ENCODE measurements at places on chromosomes 1 and 21.

DNA sequence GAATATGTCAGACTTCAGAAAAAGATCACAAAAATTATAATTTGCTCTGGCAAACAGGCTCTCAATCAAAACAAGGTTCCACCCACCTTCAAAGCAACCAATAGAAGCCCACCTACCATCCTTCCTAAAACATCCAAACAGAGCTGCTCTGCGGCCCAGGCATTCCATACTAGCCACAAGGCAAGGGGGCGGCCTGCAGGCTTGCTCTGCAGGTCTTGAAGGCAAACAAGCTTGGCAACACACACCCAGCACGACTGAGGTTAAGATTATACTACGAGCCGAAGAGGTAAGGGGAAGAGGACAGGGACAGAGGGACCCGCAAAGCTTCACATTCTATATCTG lies 207.3 kb downstream of the SLC45A1 start:
- DNase-seq, result no peak

DNA sequence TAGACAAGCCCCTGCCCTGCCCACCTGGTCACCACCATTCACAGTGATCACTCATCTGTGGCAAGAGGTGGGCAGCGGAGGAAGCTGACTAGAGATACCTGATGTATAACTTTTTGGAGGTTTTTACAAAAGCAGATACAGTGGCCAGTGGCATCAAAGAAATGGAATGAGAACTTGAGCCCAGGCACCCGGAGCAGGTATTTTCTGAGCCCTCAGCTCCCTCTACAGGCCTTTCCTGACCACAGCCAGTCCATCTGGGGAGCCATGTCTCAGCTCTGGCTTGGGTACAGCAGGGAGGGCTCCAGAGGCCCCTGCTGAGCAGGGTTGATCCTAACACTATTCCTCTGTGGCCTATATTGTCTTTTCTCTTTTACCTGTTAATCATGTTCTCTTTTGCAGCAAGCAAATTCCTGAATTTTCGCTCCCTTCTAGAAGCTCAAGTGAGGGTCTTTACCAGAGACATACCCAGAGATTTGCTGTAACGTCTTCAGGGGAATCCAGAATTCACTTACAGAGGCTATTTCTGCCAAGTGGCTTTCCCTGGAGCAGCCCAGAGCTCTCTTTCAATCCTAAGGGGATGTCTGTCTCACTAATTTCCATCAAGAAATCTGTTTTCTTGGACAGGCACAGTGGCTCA lies 27.3 kb downstream of the GPR157 start:
- DNase-seq, result peak; percentile 30

- no peak for DNase-seq
These were observed 262.1 kb upstream of the LRRC7 start for GRCh38 chr1:69305621-69306020.

- no peak for DNase-seq
These were observed 120.7 kb upstream of the CSF3R start for GRCh38 chr1:36603461-36603860.

DNA sequence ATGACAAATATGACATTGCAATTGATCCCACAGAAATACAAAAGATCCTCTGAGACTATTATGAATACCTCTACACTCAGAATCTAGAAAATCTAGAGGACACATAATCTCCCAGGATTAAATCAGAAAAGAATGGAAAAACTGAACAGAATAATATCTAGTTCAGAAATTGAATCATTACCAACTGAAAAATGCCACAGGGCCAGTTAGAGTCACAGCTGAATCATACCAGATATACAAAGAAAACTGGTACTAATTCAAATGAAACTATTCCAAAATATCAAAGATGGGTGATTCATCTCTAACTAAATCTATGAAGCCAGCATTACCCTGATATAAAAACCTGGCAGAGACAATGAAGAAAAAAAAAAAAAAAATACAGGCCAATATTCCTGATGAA lies 149.3 kb downstream of the BRINP3 start:
- no peak for DNase-seq

GRCh38 chr1:213997038-213997771 lies 9.4 kb downstream of the PROX1 start:
- DNase-seq, result no peak

DNA sequence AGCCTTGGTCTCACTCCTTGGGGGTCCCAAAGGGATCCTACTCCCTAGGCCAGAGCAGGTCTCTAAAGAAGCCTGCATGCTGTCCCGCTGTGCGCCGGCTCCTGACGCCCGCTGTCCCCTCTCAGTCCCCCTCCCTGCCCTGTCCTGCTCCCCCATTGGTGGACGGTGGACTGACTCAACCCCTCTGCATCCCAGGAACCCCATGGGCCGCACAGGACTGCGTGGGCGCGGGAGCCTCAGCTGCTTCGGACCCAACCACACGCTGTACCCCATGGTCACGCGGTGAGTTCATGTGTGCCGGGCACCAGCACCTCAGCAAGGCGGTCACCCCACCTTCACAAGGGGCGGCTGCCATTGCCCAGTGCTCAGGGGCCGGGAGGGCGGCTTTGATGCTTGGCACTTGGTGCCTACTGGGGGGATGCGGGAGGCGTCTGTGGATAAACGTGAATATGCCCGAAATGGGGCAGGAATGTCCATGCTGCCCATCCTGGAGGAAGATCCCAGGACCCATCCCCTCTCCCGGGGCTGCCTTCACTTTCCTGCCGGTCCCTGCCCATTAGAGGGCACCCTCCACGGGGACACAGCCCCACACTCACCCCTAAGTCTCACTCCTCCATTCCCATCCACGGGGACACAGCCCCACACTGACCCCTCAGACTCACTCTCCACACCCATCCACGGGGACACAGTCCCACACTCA lies 20.2 kb upstream of the LRRC3 start:
- DNase-seq, result no peak

GRCh38 chr1:84569216-84569615 lies 5.0 kb downstream of the CTBS start:
- DNase-seq, result no peak

- no peak for DNase-seq
These were observed 128.9 kb upstream of the ADAR start for GRCh38 chr1:154736841-154737240.

DNA sequence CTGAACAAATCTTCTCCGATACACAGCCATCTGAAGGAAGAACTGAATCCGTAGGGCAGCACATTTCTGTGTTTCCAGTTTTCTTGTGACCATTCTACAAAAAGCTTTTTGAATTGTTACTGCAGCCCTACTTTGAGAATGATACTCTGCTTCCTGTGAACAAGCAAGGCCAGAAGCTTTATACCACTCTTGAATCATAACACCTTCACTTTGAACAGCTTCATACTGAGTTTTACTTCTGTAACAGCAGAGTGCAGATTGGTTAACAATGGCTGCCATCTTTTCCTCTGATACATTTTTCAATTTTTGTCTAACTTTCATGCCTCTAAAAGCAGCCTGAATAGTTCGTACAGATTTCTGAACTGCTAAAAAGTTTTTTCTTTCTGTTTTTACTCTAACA lies 33.6 kb upstream of the F13B start:
- no peak for DNase-seq

GRCh38 chr1:46784666-46785065 lies 14.2 kb upstream of the CYP4B1 start:
- DNase-seq, result no peak

DNA sequence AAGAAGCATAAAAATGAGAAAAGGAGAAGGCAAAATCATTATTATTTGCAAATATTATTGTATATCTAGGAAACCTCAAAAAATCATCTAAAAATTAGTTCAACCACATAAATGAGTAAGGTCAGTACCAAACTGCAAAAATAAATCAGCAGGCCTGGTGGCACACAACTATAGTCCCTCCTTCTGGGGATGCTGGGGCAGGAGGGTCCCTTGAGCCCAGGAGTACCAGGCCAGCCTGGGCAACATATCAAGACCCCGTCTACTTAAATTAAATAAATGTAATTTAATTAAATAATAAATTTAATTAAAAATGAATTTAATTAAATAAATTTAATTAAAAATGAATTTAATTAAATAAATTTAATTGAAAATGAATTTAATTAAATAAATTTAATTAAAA lies 40.3 kb upstream of the TRIM67 start:
- DNase-seq, result no peak

- DNase-seq, result no peak
These were observed 43.5 kb downstream of the CD34 start for GRCh38 chr1:207867136-207868109.

DNA sequence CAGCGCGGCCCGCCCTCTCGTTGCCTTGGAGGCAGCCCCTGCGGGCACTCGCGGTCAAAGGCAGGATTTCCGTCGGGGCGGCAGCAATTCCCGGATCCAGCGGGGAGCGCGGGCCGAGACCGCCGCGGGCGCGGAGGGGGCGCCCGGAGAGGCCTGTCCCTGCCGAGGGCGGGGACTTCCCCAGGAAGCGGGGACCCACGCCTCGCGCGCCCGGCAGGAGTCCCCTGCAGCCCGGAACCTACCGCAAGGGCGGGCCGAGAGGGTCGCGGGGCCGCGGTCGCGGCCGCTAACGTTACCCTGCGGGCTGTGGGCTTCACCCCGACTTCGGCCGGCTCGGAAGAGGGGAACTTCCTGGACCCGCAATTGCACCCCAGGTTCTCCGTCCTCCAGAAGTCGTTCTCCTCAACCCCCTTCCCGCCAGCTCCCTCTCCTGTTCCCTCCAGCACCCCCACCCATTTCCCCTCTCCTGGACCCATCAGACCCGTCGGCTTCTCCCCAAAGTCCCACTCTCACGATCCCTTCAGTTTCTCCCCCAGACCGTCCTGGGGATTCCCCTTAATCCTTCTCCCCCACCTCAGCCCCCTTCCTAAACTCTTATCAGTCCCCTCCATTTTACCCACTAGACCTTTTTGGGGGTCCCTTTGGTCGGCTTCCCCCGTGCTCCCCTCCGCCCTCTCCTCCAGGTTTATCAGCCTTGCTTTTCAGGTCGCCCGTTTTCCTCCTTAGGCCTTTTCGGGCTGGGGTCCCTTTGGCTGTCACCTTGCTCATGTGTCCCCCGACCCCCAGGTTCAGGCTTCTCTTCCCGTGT lies 604 bp downstream of the FGR start:
- DNase-seq, result peak; percentile 49

- DNase-seq, result no peak
These were observed 366.9 kb downstream of the TGFB2 start for GRCh38 chr1:218711884-218712674.

GRCh38 chr1:28122183-28122582 lies 33.8 kb upstream of the EYA3 start:
- no peak for DNase-seq

DNA sequence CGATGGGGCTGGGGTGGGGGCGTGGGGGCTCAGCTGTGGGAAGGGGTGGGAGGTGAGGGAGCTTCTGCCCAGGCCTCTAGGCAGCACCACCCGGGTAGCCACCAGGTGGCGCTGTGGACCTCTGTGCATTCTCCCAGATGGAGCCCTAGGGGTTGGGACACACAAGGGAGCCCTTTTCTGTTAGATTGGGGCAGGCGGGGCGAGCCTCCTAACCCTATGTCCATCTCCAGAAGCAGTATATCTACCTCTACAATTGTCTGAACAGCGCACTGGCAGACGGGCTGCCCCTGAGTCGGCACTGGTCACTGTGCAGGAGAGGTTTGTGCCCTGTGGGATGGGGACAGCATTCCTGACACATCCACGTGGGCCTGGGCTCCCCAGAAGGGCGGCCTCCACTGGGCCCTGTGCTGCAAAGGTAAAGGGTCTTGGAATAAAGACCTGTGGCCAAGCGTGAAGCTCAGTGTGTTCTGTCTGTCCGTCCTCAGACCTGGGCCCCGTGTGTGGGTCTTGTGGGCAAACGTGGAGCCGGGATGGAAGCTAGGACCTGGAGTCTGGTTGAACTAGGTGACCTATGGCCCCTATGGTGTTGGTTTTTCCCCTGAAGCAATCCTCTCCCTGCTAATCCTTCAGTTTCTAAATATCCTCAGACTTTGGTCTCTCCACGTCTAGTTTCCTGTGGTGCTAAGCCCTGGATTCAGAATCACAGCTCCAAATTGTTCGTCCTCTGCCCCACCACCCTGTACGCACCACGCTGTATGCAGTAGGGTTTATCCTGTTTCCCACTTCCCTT lies 4.4 kb upstream of the LGR6 start:
- peak; percentile 55 for DNase-seq

GRCh38 chr1:151251656-151252470 lies 2.7 kb upstream of the PSMD4 start:
- peak; percentile 23 for DNase-seq

- DNase-seq, result no peak
These were observed 34.3 kb upstream of the TTC4 start for GRCh38 chr1:54681358-54681757.

- no peak for DNase-seq
These were observed 117.1 kb downstream of the NRIP1 start for GRCh38 chr21:14947613-14948160.

- DNase-seq, result no peak
These were observed 280.1 kb upstream of the C1orf174 start for GRCh38 chr1:4179914-4180735.

GRCh38 chr1:168386949-168387586 lies 106.4 kb downstream of the TBX19 start:
- DNase-seq, result no peak

GRCh38 chr1:39779821-39780220 lies 8.7 kb upstream of the OXCT2 start:
- no peak for DNase-seq

DNA sequence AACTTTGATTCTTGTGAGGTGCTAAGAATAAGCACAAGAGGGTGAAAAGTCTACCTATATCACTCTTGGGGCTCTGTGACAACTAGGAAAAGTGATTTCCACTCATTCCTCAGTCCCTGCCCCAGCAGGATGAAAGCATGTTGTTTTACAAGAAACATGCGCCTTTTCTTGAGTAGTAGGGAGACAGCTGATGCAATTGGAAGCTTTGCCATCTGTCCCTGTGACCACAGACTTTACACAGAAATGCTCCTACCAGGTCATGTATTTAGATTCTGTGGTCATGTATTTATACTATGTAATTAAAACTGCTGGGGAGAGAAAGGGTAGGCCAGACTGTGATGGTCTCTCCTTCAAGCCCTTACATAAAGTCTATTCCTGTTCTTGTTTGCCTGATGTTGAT lies 445.5 kb downstream of the PTPRC start:
- DNase-seq, result no peak

DNA sequence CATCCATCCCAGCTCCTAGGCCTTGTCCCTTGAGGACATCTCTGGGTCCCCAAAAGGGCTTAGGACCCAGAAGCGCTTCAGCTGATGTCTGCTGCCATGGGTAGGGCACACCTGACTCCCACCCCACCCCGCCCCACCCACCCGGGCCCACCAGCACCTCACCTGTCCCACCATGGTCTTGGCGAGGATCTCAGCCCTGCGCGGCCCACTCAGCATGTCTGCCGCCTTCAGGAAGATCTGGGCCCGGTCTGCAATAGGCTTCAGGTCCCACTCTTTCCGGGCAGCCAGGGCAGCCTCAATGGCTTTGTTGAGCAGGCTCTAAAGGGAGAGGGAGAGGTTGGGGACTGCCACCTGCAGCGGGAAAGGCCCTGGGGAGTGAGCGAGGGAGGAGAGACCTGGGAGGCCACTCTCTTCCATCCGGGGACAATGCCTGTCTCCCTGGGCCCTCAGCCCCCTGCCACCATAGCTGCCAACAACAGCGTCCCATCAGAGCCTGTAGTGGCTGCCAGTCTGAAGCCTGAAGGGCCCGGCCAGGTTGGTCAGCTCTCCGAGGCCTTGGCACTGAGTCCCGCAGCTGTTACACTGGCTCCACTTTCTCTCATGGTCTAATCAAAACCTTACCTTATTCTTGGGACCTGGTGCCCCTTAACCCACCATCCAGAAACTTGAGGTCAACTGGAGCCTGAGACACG lies 16.9 kb downstream of the ALDH4A1 start:
- DNase-seq, result no peak
